Fibroblast of skin of right quadriceps (primary cell): ENCODE measurements at places on chromosomes 7 and 10.

- no peak for DNase-seq
These were observed 28.5 kb downstream of the CYP2W1 start for GRCh38 chr7:1011297-1012003.

DNA sequence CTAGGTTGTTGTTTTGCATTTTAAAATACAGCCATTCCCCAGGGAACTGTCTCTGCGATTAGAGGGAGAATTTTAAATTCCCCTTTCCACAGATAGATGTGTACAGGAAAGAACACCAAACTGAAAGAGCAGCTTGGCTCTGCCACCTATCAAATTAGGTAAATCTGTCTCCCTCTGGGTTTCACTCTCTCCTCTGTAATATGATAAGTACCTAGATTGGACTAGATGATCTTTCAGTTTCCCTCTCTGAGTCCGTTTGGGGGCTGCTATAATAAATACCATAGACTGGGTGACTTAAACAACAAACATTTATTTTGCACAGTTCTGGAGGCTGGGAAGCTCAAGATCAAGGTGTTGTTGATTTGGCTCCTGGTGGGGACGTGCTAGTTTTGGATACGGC is 186.0 kb downstream of the KIF20B start:
- no peak for DNase-seq

GRCh38 chr7:99699946-99700345 is 20.1 kb upstream of the CYP3A5 start:
- no peak for DNase-seq

GRCh38 chr10:82889728-82890127 is 1014.7 kb downstream of the NRG3 start:
- DNase-seq = no peak

DNA sequence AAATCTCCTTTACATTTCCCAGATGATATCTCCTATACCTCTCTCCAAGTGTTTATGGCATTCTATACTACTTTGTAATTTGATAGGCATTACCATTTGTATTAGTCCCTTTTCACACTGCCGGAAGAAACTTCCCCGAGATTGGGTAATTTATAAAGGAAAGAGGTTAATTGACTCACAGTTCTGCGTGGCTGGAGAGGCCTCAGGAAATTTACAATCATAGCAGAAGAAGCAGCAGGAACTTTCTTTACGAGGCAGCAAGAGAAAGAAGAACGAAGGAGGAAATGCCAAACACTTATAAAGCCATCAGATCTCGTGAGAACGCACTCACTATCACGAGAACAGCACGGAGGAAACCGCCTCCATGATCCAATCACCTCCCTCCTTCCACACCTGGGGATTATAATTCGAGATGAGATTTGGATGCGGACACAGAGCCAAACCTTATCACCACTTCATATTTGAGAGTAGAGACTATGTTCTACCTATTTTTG is 1194.6 kb downstream of the SORCS1 start:
- DNase-seq = no peak

GRCh38 chr7:115183431-115184057 is 261.6 kb downstream of the MDFIC start:
- DNase-seq = peak; percentile 15

GRCh38 chr7:91520645-91521044 is 256.4 kb downstream of the FZD1 start:
- DNase-seq = no peak

DNA sequence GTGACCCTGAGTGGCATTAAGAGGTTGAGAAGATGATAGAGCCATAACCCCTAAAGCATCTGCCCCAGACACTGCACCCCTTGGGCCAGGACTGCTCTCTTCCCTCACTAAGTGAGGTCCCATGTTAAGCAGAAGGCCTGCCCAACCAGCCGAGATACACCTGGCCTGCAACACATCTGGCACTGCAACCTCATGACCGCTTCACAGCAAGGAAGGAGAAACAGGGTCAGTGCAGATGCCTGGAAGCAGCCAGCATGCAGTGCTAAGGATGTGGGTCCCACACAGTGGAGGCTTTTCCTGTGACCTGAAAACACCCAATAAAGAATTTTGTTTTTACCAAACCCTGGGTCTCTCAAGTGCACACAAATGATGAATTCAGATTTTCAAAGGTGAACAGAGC is 7.4 kb downstream of the NOD1 start:
- no peak for DNase-seq

DNA sequence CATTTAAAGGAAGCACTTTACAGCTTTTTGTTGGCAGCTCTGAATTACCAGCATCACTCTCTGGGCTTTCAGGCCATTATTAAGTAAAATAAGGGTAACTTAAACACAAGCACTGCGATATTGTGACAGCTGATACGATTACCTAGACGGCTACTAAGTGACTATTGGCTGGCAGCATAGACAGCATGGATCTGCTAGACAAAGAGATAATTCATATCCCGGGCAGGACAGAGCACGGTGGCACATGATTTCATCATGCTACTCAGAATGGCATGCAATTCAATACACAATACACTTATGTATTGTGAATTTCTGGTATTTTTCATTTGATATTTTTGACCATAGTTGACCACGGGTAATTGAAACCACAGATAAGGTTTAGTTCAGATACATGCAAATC is 522.0 kb upstream of the LRRN3 start:
- no peak for DNase-seq
